Cortex of kidney (tissue), 1 donor: ENCODE measurements at places on chromosomes 5 and 9.

DNA sequence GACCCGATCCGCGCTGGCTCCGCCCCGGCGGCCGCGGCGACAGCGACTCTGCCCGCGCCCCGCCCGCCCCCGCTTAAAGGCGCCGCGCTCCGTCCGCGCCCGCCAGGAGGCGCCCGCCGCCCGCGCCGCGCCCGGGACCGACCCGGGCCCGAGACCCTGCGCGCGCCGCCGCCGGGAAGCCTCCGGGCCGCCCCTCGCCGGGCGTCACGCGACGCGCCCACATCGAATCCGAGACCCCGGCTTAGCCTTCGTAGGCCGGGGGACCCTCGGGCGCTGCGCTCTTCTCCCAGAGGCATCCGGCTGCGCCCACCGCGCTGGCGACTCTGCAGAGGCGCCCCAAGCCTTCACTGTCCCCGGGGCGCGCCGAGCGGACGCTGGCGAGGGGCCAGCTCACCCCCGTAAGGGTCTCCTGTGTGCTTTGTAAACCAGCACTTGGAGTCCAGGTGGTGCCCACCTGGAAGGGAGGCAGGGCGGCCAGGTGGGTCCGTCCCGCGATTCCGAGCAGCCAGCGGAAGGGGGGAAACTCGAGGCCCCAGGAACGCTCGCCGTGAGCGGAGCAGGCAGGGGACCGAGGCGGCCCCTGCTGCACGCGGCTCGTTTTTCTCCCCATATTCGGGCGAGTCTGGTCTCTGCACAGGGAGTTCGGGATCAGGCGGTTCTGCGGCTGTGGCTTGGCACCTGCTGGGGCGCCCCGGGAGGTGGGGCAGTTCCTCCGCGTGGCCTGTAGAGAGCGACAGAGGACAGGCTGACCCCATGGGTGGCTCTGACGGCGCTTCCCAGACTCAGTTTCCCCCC lies 423 bp upstream of the ABCA2 start:
- no peak for DNase-seq

DNA sequence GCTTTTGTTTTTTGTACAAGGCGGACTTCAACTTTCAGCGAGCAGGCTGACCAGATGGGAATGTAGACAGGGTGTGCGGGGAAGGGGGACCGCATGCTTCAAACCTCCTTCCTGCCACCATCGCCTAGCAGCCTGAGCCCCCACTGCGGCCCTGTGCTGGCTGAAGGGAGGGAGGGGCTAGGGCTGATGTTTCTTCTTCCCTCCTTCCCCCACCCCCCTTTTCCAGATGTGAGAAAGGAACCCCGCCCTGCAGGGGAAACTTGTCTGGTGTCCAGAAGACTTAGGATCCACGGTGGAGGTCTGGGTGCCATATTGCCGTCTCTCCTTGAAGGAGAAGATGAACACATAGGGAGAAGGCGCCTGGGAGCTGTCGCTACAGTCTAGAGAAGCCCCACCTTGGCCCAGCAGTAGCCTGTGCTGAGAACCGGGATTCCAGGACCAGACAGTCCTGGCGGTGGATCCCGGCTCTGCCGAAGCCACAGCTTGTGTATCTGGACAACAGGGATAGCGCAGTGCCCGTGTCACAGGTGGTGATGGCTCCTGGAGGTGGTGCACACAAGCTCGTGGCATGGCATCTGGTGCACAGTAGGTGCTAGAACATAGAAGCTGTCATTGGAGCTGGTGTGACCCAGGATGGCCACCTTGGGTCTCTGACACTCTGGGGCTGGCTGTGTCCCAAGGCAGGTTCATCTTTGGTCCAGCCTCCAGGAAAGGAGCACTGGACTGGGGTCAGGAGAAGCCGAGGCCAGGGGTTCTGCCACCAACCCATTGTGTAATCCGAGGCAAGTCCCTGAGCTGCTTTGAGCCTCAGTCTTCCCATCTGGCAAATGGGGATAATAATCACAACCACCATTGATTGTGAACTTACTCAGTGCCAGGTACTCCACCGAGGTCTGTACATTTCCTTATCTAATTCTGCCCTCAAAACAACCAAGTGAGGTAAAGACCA lies 205.6 kb downstream of the C9orf50 start:
- no peak for DNase-seq

GRCh38 chr9:124239249-124240073 lies 18.3 kb upstream of the NEK6 start:
- DNase-seq, result no peak

GRCh38 chr5:67366691-67367395 lies 170.2 kb upstream of the CD180 start:
- no peak for DNase-seq

GRCh38 chr5:108382784-108383330 lies 959 bp upstream of the FBXL17 start:
- no peak for DNase-seq

- no peak for DNase-seq
These were observed 4.1 kb downstream of the BICD2 start for GRCh38 chr9:92760494-92760893.

- DNase-seq, result no peak
These were observed 49.5 kb downstream of the TJP2 start for GRCh38 chr9:69223605-69224004.

GRCh38 chr9:1554081-1555035 lies 460.8 kb upstream of the SMARCA2 start:
- no peak for DNase-seq

DNA sequence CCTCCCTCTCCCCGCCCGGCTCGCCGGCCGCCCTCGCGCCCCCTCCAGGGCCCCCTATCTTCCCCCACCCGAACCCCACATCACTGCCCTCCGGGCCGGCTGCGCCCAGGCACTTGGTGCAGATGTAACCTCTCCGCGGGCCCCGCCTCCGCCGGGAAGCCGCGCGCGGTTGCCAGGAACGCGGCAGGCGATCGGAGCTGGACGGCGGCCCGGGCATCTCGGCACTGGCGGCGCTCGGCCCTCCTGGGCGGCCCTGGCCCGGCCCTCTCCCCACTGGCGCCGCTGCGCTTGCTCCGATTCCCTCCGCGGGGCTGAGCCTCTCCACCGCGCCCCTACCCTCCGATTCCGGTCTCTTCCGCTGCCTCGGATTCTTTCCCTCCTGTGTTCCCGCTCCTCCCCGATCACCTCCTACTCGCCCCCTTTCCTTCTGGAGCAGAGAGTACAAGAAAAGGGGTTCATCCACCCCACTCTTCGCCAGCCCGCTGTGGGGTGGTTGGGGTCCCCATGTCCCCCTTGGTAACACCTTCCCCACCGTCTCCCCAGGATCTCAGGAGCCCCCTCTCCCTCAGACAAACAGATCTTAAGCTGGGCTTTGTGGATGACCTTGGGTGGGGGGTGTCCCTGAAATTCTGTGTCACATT lies 70.6 kb downstream of the C9orf50 start:
- no peak for DNase-seq

DNA sequence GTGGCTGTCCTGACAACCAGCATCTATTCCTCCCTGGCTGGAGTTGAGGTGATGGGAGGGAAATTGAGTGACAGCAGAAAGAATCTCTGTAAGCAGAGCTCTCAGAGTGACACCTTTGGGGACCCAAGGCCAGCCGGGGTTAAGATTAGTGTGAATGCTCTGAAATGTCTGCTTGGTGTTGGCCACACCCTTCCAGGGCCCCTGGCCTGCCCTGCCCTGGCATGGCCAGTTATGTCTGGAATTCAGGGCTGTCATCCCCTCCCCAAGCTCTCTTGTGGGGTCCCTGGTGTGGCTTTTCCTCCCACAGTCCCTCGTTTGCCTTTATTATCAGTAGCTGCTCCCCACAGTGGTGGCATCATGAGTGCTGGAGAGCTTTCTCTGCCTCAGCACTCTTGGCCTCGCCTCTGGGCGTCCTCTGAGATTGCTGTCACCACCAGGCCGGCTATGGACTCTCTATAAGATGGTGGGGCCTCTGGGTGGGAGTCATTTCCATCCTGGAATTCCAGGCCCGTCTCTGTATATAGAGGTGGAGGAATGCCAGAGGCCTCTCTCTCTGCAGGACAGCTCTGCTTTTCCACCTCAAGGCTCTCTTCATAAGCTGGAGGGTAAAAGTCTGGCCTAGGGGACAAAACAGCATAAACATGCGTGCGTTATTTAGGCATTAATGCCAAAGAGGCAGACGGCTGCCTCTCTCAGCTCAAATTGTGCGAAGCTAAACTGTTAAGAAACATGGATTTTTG lies 3.6 kb downstream of the TMEM252 start:
- DNase-seq, result no peak

GRCh38 chr5:28523888-28524635 lies 1485.7 kb upstream of the CDH9 start:
- DNase-seq, result no peak

DNA sequence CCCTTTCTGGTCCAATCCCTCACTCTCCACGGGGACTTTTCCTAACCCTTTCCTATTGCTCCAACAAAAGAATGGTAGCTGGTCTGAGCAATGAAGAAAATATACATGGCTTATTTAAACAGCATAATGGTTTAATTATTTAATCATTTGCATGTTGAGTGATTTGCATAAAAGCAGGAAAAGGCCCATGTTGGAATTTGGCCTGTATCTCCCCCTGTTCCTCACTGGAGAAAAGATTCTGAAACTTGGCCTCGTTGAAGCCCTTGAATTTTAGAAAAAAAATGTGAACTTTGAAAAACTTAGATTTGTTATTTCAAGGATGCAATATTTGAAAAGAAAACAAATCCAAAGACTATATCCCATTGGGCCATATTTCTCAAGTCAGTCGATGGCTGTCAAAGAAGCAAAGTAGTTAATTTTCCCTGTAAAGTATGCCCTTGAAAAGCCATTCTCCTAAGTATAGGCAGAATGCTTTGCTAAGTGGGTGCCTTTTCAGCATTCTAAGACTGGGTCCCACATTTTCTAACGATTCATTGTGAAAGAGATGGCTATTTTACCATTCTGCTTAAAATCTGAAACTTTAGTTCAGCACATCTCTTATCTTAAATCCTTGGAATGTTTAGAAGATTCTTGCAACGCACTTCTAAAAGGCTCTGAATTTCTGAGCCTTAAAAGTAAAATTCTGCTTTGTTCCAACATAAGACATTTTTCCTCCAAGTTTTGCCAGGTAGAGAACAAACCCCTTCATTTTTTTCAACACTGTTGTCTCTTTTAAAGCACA lies 428.8 kb downstream of the ARHGEF28 start:
- DNase-seq, result no peak

DNA sequence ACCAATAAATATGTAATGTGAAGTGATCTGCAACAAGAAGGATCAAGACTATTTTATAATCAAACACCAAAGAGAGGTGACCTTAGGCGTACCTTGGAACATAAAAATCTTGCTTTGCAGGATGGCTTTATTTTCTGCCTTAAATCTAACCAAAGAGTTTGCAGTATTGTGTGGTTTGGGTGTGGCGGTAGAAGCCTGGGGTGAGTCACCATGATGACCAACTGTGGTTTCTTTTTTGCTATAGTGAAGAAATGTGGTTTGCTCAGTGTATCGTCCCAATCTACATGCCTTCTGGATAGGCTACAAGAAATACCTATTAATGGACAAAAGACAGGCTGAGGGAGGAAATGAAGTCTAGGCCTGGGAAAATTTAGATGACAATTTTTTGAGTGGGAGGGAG lies 5.1 kb upstream of the CAST start:
- DNase-seq, result no peak

- no peak for DNase-seq
These were observed 142.7 kb downstream of the MLLT3 start for GRCh38 chr9:20479419-20480155.

DNA sequence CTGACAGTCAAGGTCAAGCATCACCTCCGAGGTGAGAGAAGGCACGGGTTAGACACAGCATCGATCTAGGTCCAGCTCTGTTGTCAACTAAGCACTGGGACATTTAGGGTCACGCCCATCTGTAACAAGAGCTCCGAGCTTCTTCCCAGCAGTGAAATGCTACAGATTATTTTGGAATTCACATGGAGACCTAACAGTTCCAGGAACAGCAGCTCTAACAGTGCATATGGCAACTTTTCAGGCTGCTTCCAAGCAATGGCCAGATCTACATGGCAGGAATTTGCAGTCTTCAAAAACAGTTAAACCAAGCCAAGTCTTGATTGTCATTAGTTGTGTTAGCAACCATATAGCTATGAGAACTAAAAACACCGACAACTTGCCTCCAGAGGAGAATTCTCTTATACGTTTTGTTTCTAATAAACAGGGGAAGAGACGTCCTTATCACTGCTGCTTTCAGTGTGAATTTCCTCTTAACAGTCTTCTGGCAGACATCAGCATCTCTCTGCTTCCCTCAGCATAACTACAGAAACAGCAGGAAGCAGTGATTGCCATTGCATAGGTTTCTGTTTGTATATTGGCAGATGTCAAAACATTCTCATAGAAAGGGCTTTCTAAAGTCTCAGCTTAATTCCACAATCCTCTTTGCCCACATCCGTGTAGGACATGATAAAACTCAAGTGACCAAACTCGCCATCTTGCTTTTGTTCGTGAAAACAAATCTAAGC lies 242.1 kb upstream of the DAPK1 start:
- DNase-seq, result no peak

DNA sequence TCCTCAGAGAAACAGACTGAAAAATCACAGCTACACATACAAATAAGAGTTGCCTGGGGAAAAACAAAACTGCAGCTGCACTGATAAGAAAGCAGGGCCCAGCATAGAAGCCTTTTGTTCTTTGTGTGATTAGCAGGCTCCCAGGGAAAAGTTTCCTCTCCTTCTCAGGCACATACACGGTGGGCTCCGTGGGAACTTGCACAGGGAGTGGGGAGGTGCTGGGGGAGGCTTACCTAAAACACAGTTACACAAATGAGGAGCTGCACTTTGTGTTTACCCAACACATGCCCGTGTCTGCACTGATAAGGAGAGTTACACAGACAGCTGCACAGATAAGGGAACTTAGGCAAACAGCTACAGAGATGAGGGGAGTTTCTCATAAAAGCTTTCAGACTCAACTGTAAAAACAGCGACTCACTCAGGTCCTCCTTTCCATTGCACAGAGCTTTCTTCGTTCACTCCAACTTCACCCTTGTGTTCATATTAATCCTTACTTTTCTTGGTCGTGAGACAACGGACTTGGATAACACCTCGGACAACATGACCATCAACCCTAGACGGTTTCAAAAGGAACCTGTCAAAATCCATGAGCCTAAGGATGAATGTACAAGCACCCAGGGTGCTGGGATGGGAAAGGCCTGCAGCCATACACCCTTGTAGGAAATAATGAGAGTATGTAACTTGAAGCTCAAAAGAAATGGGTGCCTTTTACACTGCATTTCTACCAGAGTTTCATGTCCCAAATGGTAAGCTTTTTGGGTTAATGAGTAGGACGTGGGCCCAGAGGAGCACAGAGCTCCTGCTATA lies 50.8 kb downstream of the SERINC5 start:
- no peak for DNase-seq

DNA sequence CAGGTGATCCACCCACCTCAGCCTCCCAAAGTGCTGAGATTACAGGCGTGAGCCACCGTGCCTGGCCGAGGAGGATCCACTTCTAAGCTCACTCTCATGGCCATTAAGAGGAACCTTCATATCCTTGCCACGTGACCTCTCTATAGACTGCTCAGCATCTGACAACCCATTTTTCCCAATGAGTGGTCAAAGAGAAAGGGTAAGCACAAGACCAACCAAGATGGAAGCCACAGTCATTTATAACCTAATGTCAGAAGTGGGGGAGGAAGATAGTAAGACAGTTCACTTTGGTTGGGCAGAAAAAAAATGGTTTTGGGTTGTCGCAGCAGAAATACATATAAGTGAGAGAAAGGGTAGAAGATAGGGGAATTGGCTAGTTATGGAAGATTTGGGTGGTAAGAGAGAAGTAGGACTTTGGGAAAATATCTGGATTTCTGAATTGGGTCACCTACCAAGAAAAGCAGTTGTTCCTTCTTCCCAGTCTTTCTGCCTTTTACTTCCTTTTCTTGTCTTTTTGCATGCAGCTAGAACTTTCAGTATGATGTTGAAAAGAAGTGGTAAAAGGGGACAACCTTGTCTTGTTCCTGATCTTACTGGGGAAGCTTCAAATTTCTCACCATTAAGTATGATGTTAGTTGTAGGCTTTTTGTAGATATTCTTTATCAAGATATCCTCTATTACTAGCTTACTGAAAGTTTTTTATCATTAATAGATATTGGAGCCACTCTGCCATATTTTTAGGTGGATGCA lies 15.6 kb downstream of the SNX2 start:
- no peak for DNase-seq
